ENCODE measurements at places on chromosomes 2 and 18.

DNA sequence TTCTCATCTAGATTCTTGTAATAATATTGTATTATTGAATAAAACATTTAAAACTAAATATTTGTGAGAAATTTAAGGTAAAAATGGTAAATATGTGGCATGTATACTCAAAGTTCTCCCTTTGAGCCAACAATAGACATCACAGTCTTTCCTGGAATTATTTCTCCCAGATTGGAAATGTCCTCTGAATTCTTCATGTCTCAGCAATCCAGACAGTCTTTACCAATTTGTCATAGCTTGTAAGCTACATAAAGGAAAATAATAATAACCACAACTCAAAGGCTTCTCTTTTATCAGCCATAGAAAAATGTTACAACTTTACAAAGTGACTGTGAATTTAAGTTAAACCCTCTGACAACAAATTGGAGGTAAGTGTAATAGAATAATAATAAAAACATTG lies 784.9 kb downstream of the EPHA4 start:
- DNase-seq: no peak

DNA sequence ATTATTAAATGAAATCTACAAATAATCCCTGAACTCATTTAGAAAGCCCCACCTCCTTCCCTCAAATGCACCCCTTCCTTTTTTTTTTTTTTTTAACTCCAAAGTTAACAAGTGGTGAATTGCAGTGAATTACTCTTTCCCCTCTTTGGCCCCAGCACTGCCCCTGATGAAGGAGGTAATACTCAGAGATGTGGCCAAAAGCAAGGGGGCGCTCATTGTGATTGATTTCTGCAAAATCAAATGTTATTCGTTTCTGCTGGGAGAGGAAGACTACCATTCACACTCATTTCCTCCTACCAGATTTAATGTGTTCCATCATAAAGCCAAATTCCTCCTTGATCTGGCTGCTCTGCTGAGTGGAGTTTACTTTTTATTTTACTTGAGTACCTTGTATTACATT lies 259.4 kb downstream of the GPD2 start:
- DNase-seq: no peak

- no peak for DNase-seq
These were observed 68.4 kb upstream of the CDCA7 start for GRCh38 chr2:173286153-173286809.

GRCh38 chr2:66577321-66578053 lies 142.6 kb downstream of the MEIS1 start:
- no peak for DNase-seq

DNA sequence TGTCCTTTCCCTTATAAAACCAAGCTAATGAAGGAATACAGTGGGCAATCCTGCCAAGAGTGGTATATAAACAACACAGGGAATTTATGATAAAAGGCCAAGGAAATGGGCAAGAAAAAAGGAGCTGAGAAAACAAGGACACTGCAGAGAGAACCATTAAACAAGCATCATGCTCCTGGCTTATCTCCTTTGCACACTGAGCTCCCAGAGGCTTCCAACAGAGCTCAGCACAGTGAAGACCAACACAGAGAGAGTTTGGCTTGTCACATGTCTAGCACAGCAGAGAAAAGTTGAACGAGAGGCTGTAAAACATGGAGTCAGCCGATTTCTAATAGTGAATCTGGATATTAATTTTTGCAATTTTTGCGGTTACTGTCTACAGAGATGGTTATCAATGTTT lies 68.0 kb upstream of the KLF7 start:
- DNase-seq: no peak

DNA sequence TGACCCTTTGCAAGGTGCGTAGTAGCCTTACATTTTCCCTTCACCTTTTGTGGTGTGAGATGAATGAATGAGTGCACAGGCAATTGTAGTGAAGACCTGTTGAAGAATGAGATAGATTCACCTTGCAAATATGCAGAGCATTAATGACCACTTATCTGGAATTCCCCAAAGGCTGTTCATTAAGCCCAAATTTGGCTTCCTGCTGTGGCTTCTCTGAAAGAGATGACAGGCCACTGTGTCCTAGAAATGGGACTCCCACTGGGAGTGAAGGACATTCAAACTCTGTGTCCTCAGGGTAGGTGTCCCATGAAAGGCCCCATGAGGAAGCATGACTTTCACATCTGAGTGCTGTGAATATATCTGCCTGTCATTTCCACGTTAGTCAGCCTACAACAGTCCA lies 1821.8 kb upstream of the PIK3C3 start:
- no peak for DNase-seq

GRCh38 chr2:24984912-24985311 lies 13.2 kb upstream of the DNAJC27 start:
- DNase-seq: peak; percentile 57

- no peak for DNase-seq
These were observed 10.8 kb upstream of the CRACDL start for GRCh38 chr2:98946855-98947254.

GRCh38 chr2:68320118-68320641 lies 431 bp upstream of the CNRIP1 start:
- DNase-seq: peak; percentile 66

DNA sequence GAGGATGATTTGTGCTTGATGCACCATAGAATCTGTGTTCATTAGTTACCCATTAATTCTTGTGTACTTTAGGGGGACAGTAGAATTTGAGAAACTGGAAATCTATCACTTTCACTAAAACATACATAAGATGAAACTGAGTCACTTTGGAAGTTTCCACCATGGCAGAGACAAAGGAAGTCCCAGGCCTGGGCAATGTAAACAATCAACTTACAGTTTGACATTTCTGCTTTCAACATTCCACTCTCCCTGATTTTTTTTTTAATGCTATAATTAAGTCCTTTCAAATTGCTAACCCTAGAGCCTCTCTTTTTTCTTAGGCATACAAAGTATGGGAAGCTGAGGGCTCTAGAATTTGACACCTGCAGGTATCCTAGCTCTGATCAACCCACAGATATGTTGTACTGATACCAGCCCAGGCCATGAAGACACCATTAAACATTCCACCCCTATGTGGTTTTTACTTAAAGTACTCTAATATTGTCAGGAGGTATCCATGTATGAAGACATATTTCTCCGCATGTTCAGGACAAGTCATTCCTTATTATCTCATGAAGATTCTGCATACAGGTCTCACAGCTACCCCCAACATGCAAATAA lies 88.5 kb upstream of the GLS start:
- DNase-seq: no peak

DNA sequence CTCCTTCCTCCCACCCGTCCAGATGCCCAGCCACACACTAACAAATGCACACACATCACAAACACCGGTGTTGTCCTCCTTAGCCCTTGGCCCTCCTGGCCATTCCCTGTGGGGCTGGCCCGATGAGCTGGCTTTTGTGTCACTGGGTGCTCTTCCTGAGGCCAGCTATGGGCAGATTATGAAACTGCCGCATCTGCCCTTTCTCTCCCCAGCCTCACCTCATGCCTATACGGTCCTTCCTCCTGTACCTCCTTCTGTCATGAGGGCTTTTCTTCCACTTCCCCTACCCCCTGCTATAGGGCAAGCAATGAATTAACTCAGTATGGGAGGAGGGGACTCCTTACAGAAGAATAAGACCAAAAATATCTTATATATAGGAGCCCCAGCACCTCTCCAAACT lies 10.3 kb upstream of the INO80C start:
- DNase-seq: no peak

DNA sequence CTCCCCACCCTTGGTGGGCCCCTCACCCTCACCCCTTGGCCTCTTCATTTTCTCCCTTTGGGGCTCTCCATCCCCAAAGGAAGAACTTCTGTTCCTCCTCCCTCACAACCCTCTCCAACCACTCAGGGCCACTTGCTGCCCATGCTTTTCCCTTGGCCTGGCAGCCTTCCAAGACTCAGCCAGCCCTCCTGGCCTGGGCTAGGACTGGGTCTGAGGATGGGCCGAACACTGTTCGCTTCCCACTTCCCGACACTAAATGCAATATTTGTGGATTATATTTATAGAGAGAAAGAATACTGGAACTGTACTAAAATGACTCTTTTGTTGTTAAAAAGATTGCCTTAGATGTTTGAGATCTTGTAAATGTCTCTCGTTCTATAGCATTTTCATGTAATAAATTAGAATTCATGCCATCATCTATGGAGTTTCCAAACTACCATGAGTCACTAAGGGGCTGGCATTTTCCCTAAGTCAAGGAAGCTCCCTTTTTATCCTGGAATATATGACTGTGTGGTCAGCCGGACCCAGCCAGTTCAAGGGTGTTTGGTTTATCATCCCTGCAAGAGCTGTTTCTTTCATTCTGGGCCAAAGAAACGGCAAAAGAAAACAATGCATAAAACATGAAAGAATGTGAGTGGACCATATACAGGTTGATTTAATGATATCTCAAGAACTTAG lies 3.8 kb downstream of the CXCR2 start:
- DNase-seq: no peak
